GM06990 (cell line): ENCODE measurements at places on chromosomes 16 and 17.

GRCh38 chr17:15447928-15448579 lies 19.4 kb downstream of the CDRT4 start:
- DNase-seq = no peak

DNA sequence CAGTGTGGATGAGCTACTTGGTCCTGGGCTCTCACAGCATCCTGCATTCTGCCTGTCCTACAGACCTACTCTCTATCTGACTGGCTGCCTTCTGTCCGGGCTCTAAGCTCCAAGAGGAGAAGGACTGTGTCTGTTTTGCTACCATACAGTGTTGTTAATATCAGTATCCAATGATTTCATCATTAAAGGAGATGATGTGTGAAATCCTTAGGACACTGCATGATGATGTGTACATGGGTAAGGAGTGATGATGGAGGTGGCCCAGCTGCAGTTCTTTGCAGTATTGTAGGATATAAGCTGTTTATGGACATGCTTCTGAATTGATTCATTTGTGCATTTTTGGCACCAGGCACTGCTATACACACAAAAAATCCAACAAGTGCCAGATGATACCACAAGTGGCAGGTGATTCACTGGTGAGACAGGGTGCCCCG lies 536.9 kb upstream of the CDH11 start:
- no peak for DNase-seq

GRCh38 chr16:81875461-81875860 lies 96.4 kb downstream of the PLCG2 start:
- no peak for DNase-seq

DNA sequence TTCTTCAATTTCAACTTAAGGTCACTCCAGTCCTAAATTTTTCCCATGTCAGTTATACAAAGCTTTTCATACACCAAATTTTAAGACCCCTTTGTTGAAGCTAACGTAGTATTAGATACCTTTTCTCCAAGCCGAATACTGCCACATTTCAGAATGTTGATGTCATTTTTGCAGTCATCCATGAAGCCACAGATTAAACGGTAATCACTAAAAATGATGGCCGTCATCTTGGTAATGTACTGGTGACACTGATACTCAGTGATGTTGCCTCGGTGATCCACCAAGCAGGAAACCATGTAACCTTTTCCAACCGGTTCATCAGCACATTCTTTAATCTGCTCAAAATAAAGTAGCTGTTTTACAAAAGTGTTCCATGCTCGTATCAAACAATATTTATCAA lies 82.1 kb upstream of the CLEC18B start:
- DNase-seq = no peak

- DNase-seq = no peak
Observed at GRCh38 chr16:23905027-23905426, 69.2 kb downstream of the PRKCB start.

DNA sequence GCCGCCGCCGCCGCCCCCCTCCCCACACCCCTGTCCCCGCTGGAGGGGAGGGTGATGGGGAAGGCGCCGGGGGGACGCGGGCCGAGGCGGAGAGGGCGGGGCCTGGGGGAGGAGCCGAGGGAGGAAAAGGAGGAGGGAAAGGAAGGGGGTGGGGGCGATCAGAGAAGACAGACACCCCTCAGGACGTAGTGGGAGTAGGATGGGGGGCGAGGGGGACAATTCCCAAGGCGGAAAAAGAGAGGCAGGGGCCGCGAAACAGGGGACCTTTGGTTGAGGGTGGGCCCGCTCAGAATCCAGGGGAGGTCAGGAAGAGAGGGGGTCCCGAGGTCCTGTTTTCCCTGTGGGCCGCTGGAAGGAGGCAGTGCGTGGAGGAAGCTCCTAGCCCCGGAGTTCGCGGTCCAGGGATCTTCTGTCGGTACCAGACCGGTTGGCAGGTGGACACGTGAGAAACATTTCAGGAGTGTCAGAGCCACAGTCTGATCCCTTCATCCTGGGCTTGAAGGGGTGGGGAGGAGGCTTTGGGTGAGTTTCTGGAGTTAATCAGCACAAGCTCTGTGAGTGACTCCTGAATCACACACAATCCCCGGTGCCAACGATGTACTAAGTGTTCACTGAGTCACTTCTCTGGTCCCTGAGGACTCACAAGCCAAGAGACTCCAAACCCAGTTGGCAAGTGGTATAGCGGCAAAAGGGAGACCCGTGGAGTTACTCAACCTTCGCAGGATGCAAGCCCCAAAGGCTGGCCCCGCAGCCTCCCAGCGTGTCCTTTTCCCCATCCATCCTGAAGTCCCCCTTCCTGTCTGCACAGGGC lies at the start of gene XYLT1:
Gene XYLT1 (minus strand): TSS at position 53 of the 811 bp plus-strand sequence. CDS start 164 bp downstream, outside the sequence.
- no peak for DNase-seq

DNA sequence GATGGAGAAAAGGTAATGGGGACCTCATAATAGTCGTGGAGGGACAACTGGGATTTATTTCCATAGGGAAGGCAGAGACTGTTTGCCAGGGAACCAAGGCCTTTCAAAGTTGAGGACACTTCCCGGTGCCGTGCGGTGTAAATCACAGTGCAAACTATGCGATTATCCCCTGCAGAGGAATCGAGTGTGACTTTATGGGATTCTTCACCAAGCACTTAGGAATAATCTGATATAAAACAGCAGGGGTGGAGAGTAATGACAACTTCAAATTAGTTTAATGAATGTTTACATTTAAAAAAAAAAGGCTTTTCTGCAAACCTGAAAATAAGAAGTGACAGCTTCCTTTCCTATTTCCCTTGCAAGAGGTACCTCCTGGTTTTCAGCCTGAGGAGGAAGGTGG lies 538.2 kb downstream of the MAF start:
- no peak for DNase-seq

DNA sequence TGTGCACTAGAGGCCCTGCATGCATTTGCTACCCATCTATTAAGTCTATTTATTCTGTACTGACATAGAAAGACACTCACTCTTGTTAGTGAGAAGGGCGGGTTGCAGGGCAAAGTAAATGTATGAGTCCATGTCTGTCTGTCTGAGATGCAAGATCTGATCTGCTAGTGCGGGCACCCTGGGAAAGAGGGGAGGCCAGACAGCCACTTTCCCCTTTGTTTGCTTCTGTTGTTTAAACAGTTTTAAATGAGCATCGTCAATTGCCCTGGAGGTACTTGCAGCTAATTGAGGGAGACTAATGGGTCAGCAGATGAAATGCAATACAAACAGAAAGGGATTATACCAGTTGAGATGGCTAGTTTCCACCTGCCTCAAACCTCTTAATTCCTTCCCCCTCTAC lies 24.9 kb downstream of the SCNN1G start:
- no peak for DNase-seq

DNA sequence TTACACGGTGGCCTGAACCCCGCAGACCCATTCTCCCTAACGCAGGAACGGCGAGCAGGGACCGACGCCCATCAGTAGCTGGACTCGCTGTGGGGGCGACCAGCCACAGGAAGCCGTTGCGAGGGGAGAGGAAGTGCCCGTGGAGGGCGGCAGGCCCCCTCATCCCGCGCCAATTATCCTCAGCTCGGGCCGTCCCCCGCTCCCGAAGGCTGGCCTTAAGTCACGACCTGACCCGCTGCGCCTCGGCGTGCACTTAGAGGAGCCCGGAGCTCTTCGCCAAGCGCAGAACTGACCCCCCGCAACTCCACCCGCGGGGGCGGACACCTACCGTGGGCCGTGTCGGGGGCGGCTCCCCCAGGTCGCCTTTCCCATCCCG lies 401 bp downstream of the ARL16 start:
- DNase-seq = no peak

DNA sequence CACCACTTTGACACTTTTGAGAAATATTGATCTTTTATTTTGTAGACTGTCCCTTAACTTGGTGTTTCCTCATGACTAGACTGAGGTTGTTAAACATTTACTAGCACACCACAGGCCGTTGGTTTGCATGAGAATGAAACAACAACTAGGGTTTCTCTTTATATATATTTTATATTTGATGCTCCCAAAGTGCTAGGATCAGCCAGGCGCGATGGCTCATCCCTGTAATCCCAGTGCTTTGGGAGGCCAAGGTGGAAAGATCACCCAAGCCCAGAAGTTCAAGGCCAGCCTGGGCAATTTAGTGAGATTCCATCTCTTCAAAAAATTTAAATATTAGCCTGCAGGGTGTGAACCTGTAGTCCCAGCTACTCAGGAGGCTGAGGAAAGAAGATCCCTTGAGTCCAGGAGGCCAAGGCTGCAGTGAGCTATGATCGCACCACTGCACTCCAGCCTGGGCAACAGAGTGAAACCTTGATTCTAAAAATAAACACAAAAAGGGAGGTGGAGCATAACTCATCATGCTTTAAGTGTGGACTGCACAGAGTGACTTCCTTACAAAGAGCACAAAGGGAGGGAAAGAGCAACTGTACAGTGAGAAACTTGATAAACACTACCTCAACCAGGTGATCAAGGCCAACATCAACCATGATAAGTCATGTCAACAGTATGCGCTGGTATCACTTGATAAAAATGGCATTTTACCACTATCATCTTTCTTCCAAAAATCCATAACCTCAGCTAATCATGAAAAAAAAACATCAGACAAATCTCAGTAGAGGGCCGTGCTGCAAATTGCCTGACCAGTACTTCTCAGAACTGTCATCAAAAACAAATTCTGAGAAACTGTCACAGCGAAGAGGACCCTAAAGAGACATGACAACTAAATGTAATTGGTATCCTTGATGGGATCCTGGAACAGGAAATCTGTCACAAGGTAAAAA lies 72.8 kb upstream of the ATF7IP2 start:
- DNase-seq = peak; percentile 70

DNA sequence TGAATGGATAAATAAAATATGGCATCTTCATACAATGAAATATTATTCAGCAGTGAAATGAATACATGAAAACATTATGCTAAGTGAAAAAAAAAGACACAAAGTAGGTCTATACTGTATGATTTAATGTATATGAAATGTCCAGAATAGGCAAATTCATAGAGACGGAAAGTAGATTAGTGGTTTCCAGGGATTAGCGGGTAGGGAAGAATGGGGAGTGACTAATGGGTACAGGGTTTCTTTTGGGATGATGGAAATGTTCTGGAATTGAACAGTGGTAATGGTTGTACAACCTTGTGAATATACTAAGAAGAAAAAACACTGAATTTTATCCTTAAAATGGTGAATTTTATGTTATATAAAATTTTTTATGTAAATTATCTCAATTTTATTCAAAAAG lies 8.5 kb upstream of the MYCBPAP start:
- DNase-seq = no peak

DNA sequence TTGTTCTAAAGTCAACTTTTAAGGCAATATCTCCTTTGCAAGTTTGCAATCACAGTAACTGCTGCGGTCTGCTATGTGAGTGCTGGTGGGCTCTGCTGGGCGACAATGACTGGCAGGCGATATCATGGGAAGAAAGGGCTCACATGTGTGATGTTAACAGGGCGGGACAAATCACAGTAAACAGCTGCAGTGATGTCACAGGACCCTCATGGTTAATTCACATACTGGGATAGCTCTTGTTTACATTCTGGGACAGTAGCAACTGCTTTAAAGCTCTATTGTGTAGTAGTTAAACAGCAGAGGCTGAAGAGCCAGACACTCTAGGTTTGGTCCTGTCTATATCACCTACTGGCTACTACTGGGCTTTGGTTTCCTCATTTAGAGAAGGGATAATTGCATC lies 257.2 kb upstream of the ASIC2 start:
- DNase-seq = no peak

- no peak for DNase-seq
Observed at GRCh38 chr17:9251273-9251672, 230.0 kb downstream of the NTN1 start.

GRCh38 chr17:58586009-58586644 lies 71.7 kb upstream of the MTMR4 start:
- DNase-seq = no peak

DNA sequence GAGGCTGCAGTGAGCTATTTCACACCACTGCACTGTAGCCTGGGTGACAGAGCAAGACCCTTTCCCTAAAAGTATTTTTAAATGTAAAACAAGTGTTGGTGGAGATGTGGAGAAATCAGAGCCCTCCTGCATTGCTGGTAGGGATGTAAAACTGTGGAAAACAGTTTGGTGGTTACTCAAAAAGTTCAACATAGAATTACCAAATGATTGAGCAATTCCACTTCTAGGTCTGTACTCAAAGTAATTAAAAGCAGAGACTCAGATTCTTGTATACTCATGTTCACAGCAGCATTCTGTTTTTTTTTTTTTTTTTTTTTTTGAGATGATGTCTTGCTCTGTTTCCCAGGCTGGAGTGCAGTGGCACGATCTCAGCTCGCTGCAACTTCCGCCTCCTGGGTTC lies 141.8 kb downstream of the PITPNC1 start:
- DNase-seq = no peak

GRCh38 chr16:85943711-85944110 lies 44.7 kb downstream of the IRF8 start:
- DNase-seq = no peak

GRCh38 chr17:81294512-81295030 lies 536 bp downstream of the SLC38A10 start:
- DNase-seq = peak; percentile 29

DNA sequence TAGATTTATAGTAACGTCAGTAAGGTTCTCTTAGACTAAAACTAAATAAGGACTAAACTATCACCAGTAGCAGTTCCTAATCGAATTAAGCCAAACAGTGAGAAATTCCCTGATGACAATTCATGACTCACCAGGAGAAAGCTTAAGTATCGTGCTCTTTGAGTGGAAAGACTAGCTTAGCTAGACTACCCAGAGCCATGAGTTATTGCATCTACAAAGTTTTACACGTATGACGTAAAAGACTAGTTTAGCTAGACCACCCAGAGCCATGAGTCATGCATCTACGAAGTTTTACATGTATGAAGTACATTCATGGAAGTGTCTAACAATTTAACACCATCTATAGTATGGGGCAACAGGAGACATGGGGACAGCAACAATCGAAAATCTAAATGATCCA lies 36.6 kb downstream of the UBE2G1 start:
- no peak for DNase-seq

DNA sequence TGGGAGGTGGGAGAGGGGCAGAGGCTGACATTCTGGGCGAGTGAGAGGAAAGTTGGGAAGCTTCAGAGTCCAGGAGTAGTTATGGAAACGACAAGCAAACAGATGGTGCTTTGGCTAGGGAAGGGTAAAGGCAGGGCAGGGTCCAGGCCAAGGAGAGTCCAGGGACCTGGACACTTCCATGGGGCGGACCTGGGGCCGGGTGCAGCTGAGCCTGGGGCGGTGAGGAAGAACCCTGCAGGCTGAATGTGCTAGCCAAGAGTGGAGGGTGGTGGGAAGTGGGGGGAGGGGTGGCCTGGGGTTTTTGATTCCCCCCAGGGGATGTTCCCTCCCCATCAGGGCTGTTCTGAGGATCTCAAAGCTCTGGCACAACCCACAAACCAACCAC lies 2.6 kb downstream of the PPP1R9B start:
- DNase-seq = no peak

DNA sequence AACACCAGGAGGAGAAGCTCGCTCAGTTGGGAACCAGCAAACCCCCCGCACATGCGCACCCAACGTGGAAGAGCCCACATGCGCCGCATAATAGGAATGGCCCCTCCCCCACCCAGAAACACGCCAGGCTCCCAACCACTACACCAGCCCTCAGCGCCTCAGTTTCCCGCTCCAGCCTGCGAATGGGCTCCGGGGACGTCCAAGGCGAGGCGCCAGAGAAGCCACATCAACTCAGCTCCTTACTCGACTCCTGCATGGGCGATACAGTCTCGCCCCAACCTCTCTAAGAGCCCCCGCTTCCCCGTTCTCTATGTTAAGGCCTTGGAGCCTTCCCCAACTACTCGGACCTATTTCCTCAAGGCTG lies 504 bp downstream of the SRSF1 start:
- DNase-seq = no peak
